ENCODE measurements at places on chromosomes 5 and 9.

DNA sequence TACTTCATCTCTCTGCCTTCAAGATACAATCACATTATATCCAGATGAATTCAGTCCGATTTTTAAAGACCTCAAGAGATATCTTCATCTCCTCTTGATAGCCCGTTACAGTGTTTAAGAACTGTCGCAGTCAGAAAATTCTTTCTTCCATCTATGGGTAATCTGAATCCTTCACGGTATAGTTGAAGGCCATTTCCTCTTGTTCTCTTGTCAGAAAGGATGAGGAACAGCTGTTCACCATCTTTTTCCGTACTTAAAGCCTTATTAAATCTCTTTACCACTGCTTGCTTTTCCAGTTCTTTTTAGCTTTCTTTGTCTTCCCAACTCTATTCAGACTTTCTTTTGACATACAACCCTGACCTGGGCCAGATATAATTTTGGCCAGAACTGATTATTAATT is 121.8 kb downstream of the XRCC4 start:
- DNase-seq = no peak

DNA sequence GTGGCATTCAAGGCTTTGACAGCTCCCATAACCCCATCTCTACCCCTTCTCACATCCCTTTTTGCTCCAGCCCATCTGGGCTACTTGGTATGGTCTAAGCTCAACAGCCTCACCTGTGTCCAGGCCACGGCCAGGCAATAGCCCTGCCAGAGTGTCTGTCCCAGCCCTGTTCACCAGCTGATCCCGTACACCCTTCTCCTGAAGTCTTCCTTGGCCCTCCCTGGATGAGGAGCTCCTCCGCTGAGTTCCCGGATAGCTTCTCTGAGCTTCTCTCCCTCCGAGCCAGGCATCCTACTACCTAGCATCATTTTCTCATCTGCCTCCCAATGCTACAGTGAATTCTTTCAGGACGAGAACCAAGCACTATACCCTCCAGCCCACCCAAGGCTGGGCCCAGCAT is 208.2 kb downstream of the DAB2IP start:
- no peak for DNase-seq

GRCh38 chr5:177494346-177495195 is 2.8 kb downstream of the PDLIM7 start:
- peak; percentile 31 for DNase-seq

DNA sequence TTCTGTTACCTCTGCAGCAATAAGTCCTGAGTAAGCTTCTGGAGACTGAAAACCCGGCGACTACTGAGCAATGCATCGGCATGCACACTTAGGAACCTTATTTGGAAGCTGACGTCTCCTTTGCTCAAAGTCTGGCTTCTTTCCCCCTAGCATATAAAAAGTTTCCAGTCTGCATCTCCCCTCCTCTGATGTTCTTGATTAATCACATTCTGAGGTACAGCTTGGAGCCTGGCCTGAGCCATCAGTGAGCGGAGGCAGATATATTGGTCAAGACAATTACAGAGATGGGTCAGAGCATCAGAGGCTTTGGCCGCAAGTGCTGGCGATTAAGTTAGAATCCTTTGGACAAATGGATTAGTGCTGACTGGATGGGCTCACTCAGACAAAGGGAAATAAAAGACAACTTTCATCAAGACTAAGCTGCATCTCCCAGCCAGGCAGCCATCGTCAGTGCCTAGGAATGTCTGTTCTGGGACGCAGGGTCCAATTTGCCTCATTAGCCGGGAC is 140.7 kb downstream of the MTX3 start:
- DNase-seq = peak; percentile 52

GRCh38 chr9:104080983-104081382 is 13.1 kb upstream of the SMC2 start:
- no peak for DNase-seq
